ENCODE measurements at places on chromosomes 4 and X.

DNA sequence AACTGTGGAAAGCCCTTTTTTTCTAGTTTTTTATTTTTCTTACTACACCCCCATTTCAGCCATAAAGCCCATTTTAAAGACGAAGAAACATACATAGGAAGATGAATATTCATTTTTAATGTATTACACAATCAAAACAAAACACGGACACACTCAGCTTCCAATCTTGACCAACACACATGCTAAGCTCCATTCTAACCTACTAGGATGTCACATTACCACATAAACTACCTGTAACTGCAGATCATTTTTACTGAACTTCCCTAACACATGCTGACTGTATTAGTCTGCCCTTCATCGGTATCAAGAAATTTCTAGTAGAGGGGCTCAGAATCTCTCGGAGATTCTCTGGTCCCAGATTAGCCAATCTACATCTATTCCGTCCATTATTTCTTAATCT is 1.8 kb downstream of the CCNI start:
- DNase-seq, result no peak
- peak overlapping the region; percentile 92 for H3K4me3 ChIP-seq
- no peaks in the 10 kb centered on the region for H3K36me3 ChIP-seq
- H3K4me1 ChIP-seq, result peaks cover 26% of the 10 kb centered on the region

DNA sequence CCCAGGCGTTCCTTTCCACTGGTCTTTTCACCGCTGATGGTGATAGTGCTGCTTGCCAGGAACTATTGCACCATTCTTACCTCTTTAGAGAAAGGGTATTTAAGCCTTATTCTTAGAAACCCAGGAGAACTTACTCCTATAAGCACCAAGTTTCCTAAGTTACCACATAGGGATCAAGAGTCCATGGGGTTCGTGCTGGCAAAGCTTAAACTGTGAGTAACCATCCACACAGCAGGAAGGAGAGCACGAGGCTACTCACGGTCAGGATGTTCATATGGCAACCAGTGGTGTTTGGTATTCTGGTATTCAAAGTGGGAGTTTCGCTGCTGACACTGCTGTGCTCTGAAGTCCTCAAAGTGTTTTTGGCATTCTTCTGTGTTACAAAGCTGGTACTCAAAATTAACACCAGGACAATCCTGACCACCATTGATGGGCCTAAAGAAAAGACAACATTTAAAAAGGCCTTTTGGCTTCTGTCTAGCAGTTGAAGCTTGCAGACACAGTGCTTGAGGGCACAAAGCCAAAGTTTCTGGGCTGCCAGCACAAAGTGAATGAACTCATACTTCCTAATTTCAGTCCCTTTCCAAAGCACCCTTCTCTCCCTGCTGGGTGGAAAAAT is 256.9 kb downstream of the ADAMTS3 start:
- H3K4me1 ChIP-seq, result peaks cover 8% of the 10 kb centered on the region
- no peak overlapping the region for H3K4me3 ChIP-seq
- H3K27me3 ChIP-seq, result no peaks in the 10 kb centered on the region
- H3K36me3 ChIP-seq, result no peaks in the 10 kb centered on the region
- peak overlapping the region; percentile 55 for H3K27ac ChIP-seq
- DNase-seq, result peak; percentile 59

DNA sequence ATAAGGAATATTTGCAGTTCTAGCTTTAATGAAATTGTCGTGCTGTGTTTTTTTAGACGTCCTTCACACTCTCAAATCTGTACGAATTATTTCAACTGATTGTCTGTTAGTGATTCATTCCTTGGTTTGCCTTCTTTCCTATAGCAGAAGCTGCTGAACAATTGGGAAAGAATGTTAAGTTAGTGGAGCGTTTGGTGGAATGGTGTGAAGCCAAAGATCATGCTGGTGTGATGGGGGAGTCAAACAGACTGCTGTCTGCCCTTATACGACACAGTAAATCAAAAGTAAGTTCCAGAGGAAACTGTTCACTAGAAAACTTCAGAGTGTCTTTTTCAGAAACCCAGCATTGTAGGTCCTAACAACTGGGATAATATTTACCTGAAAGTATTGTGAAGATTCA is 159.9 kb downstream of the RAP1GDS1 start:
- H3K4me3 ChIP-seq, result no peak overlapping the region
- H3K27me3 ChIP-seq, result no peaks in the 10 kb centered on the region
- DNase-seq, result no peak
- no peaks in the 10 kb centered on the region for H3K36me3 ChIP-seq
- H3K27ac ChIP-seq, result no peak overlapping the region

GRCh38 chr4:155444721-155445120 is 68.0 kb upstream of the MAP9 start:
- H3K27me3 ChIP-seq, result no peaks in the 10 kb centered on the region
- DNase-seq, result no peak
- no peaks in the 10 kb centered on the region for H3K36me3 ChIP-seq
- peaks cover 4% of the 10 kb centered on the region for H3K4me1 ChIP-seq
